Stimulated activated CD8-positive, alpha-beta memory T cell treated with anti-CD3 and anti-CD28 coated beads, Interleukin-15, amount 100 ng/mL, for 4 hours (primary cell): ENCODE measurements at places on chromosomes 3 and 15.

- no peak for DNase-seq
These were observed 687 bp downstream of the GPR176 start for GRCh38 chr15:39919411-39919747.

- DNase-seq: no peak
These were observed 59.7 kb downstream of the NOX5 start for GRCh38 chr15:69074001-69074842.

GRCh38 chr3:177449360-177450006 is 252.2 kb upstream of the TBL1XR1 start:
- DNase-seq: no peak

GRCh38 chr3:103752986-103753385 is 1318.2 kb downstream of the ZPLD1 start:
- no peak for DNase-seq

GRCh38 chr15:98375513-98376340 is 272.6 kb upstream of the IGF1R start:
- no peak for DNase-seq

DNA sequence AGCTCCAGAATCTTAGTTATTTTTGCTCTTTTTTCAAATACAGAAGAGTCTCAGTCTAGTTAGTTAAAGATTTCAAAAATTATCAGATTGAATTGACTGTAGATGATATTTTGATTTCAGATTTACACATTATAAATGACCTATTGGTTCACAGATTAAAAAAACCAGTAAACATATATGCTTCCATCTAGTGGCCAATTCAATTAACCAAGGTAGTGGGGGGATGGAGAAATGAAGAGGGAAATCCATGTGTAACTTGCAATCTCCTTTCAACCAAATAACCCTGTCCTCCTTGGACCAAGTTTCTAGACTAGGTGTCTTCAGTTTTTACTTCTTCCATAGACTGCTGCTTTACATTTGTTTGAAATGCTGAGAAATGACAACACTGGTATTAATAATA is 789.8 kb downstream of the ROBO1 start:
- no peak for DNase-seq

DNA sequence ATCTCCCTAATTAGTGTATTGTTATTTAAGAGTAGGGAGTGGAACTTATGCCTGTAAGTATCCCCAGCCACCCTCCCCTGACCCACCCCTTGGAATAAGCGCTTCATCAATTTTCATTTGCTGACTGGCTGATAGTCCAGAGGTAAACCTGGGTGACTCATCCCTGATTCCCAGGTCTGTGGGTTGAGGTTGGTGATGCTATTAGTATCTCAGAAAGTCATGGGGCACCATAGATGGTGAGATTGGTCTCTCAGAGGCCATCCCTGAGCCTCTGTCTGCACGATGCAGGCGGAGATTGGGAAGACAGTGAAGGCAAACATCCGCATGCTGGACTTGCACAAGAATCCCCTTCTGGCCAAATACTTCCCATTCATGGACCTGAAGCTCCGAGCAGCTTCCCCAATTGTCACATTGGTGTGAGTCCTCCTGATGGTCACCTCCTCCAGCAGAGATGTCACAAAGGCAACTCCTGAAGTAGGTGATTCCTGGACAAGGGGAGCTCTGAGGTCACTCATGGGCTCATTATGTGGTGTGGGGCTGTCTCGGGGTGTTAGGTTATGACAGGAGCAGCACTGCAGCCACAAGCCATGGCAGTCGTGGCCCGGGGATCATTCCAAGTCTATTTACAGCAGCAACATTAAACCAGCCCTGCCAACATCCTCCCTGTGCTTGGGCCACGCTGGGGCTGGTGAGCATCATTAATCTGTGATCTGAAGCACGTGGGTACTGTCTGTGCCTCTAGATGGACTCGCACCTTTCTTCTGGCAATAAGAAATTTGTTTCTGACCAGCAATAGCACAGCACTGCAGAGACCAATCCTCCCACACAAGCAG is 6.8 kb upstream of the TXNRD3 start:
- DNase-seq: no peak

GRCh38 chr3:10510086-10510742 is 4.8 kb upstream of the ATP2B2 start:
- no peak for DNase-seq

- DNase-seq: no peak
These were observed 272.5 kb upstream of the ARHGEF26 start for GRCh38 chr3:153848702-153849101.

GRCh38 chr3:101778385-101779046 is 495 bp upstream of the NXPE3 start:
- no peak for DNase-seq

DNA sequence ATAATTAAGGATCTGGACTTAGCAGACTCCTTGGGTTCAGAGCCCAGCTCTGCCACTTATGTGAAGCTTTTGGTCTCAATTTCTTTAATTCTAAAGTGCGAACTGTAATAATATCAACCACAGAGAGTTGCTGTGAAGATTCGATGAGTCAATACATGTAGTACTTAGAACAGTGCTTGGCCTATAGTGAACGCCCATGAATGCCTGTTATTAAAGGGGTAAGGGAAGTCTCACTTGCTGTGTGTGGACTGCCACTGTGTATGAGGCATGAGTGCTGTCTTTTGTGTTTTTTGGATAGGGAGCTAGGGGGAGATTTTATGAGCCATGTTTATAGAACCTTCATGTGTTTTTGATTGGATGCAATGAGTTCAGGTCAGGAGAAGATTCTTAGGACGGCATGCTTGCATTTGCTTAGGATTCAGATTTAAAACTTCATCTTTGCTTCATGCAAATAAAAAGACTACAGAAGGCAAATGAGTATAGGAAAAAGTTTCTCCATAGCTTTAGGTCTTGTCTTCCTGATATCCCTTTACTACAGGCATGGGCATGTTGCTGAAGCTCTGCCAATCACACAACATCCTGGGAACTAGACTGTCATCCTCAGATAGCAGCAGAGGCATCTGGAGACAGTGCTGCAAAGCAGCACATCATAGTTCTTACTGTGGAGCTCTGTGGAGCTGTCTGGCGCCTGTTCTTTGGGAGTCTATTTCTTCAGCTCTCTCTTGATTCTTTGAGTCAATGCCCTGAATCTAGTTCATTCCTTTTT is 50.0 kb downstream of the PLS1 start:
- no peak for DNase-seq

DNA sequence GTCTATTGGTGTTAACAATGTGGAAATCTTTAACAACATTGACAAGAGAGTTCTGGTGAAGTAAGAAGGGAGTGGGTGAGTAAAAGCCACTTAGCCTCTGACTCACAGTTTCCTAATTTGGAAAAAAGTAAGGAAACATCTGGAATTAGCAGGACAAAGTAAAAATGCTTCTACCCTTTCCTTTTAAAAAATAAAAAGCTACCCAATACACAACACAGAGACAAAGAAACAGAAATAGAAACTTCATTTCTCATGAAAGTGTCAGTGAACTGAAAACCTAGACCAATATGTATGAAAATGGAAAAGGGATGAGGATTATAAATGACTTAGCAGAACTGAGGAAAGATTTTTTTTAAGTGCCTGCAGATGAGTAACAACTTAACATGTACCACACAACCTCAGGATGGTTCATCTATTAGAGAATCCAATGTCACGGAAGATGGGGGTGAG is 65.4 kb downstream of the SSR3 start:
- DNase-seq: no peak

DNA sequence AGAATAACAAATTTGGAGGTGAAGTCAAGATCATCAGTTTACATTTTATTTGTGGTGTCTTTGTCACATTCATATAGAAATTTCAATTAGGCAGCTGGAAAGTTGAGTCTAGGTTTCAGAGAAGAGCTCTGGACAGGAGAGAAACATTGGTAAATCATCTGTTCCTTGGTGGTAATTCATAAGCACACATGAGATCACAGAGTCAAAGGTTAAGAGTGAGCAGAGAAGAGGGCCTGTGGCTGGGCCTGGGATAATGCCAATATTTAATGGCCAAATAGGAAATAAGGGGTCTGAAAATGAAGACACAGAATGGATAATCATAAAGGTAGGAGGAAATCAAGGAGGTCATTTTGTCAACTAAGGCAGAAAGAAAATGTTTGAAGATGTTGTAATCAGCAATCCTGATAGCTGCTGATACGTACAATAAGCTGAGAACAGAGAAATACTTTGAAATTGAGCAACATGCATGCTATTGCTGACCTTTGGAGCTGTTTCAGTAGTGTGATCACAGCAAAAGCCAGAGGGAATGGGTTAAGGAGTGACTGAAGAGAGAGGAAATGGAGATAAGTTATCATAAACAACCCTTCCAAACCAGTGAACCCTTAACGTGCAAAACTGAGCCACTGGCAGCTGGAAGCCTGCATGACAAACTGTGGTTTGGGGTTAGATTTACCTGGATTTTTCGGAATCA is 692.8 kb downstream of the AGBL1 start:
- DNase-seq: no peak

DNA sequence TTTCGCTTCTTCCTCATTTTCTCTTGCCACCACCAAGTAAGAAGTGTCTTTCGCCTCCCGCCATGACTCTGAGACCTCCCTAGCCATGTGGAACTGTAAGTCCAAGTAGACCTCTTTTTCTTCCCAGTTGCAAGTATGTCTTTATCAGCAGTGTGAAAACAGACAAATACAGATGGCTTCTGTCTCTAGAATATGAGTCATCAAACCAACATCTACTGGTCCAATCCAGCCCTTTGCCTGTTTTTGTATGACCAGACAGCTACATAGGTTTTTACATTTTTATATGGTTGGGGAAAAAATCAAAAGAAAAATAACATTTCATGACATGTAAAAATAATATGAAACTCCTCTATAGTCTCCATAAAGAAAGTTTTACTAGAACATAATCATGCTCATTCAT is 118.7 kb upstream of the PTPRG start:
- no peak for DNase-seq

DNA sequence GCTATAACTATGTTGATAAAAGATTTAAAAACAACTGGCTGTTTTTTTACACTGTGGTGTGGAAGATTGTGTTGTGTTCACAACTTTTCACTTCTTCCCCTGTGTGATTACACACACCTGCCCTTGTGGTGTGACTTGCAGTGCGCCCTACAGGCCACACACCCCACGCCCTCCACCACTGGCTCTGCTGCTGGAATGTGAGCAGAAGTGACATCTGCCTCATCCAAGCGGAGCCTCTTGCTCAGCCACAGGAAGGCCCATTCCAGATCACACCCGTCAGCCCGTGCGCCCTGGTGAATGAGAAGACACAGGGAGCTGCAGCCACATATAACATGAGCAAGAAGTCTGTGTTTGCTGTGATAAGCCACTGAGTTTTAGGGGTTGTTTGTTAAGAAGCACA is 7.0 kb downstream of the CCR2 start:
- DNase-seq: no peak

DNA sequence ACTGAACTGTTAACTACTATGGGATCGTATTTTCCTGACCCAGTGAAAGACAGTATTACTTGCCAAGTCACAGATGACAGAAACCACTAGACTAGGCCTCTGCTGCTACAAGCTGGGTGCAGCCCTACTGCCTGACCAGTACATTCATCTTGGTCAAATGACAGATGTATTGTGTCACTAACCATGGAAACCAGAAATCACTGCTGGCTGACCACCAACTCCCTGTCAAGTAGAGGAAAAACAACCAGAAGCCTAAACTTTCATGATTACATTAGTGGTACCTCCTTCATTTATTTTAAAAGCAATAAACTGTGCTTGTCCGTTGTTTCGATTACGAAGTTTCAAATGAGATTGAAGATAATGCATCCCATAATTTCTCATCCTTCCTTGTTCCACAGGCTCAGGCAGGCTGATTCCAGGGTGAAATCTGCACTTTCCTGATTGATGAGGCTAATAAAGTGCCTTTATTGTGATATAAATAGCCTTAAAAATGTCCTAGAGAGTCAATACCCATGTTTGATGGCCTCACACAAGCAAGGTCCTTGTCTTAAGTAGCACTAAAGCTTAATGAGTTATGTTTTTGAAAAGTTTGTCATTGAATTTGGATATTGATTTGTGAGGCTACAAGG is 309.7 kb downstream of the LSAMP start:
- DNase-seq: no peak

DNA sequence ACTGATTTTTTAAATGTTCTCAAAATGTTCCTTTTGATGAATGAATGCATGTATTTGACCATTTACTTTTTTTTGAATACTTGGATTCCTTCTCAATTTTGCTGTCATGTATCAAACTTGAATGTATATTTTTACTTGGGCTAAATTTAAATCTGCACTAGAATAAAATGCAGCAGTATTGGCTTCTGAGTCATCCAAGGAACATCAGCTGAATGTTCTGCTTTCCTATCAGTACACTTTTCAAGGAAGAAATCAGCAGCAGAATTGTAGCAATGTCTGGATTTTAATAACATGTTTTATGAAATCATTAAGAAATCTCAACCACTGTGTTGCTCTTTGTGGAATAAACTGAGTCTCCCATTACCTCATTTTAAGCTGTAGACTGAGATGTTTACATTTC is 57.0 kb upstream of the COL6A6 start:
- no peak for DNase-seq

DNA sequence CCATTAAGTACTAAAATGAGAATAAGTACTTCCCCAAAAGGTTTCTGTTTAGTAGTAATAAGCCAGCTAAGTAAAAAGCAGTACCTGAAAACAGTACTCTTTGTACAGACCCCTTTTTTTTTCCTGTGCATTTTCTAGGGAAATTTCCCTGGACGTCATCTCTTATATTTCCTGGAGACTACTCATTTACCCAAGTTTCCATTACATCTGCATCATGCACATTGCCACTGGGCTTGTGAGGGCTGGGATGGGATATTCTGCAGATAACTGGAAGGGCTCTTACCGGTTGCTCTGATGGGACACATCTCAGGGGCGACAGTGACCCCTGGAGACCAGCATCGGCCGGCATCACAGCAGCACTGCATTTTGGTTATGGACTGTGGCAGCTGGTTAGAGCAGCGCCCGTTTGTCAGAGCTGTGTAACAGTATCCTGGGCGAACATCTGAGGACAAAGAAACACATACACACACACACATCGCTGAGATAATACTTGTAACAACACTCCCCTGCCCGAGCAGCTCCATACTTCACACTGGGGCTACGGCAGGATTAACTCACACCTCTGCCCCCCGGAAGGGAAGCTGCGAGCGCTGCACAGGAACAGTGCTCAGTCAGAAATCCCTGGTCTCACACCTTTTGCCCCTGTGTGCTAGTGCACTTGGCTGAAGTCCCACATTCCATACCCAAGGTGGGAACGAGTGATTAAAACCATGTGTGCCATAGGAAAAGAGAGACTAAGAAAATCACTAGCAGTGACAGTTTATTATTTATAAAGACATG is 124.9 kb downstream of the FBN1 start:
- no peak for DNase-seq

GRCh38 chr3:100697172-100697571 is 12.1 kb upstream of the TFG start:
- no peak for DNase-seq

- DNase-seq: no peak
These were observed 887.5 kb downstream of the DIPK2A start for GRCh38 chr3:144859161-144859560.
